Left kidney (tissue), 8 donors: ENCODE measurements at places on chromosomes 13 and 19.

GRCh38 chr19:58364146-58364545 is 1.6 kb upstream of the ZNF497 start:
- DNase-seq: no peak

DNA sequence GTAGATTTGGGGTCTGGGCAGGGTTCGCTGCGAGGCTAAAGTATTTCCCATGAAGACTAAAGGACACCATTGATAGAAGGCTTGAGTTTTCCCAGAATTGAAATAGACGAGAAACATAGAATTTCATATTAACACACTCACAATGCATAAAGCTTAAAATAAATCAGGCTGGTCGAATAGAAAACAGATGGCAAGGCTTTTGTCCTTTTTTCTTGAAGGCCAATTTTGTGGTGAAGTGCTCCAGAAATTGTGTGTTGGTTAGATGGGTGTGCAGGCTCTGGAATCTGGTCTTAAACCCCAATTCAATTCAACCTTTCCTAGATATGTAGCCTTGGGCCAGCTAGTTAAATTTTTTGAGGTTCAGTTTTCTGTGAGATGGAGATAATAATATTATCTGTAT is 56.9 kb upstream of the LRCH1 start:
- DNase-seq: no peak

DNA sequence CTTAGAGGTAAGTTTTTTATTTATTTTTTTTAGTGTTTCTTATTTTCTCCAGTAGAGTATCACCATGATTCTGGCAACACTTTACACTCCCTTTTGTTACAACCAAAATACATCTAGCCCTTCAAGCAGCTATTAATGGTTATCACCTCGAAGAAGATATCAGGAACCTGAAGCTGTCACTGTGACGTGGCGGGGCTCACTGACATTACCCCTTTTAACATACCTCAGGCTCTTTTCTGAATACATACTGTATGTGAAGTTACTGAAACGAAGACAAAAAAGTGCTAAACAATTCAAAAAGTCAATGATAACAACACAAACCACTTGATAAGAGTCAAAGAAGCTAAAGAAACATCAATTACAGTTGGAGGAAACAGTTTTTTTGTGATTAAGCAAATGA is 1218.7 kb downstream of the EFNB2 start:
- DNase-seq: no peak

GRCh38 chr19:50258918-50259372 is 55.5 kb downstream of the MYH14 start:
- no peak for DNase-seq
